ENCODE measurements at places on chromosomes 3 and 15.

GRCh38 chr3:177750436-177750835, 553.2 kb upstream of the TBL1XR1 start:
- DNase-seq, result no peak

DNA sequence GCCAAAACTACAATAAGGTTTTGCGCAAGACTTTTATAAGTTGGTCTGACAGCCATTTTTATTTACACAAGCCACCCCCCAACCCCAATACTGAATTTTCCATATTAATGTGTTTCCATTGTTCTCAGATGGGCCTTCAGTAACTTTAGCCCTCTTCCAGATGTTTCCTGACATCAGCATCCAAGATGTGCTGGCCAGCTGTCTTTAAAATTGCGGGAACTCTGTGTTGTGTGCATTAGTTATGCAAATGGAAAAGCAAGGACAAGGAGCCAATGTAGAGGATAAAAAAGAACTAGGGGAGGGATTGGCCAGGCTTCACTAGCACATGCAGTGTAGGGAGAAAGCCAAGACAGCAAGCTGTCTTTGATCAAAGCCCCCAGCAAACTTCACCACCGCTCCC, 45.4 kb downstream of the COMMD2 start:
- DNase-seq, result no peak

DNA sequence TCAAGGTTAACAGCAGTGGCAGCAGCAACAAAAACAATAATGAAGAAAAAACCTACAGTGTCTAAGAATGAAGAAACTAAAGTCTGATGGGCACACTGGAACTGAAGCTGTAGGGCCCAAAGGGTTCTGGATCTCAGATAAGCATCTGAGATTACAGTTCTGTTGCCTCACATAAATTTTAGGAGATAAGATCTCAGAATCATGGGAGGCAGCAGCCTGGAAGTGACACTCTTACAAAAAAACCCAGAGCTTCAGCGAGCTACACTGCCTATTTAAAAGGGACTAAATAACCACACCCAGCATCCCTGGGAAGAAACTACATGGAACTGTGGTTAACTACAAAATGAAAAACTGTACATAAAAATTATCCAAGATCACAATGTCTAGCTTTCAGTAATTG, 61.2 kb downstream of the PLD1 start:
- no peak for DNase-seq

DNA sequence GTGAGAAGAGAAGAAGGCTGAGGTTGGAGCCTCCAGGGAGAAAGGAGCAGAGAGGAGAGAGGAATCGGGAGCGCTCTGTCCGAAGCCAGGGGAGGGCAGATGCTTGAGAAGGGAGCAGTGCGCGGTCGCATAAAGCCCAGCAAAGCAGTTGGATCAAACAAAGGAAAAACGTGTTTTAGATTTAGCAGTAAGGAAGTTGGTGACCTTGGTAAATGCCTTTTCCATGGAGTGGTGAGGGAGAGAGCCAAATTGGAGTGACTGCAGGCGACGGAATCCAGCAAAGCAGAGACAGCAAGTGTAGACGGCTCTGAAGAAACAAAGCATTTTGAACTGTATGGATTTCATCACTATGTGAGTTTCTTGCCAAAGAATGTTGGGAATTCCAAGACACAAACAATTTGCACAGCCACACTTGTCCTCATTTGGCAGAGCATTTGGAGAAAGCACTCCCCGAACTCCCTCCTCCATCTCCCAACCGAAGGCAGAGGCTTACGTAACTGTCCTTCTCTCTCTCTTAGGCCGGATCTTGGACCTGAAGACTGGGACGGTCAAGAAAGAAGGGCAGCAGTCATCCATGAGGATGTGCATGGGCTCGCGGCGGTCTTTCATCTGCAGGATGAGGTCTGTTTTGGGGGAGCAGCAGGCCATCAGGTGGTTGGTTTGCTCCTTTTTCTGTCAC, 103.6 kb downstream of the ARNT2 start:
- DNase-seq, result peak; percentile 48

DNA sequence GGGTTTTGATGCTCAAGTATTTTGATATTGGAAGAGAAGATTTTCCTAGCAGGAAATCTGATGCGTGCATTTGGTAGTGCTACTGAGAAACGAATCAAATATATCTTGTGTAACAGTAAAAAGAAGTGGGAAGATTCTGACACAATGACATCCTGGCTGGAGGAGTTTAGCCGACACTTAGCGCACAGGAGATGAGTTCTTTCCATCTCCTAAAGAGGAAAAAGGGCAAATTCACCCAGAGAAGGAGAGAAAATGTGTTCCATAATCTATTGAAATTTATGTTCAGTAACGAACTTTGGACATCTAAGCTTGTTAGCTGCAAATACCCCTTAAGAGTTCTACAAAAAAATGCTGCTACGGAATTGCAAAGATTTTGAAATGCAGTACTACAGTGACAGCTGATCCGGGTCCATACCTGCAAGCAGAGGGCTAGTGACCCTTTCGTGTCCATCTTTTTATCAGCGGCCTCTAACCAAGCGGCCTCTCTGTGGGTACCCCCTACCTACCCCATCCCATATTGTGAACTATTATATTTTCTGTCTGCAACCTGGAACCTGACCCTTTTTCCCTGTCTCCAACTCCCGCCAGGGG, 971 bp downstream of the CPOX start:
- DNase-seq, result no peak

GRCh38 chr3:141644931-141645330, 93.2 kb upstream of the RNF7 start:
- DNase-seq, result peak; percentile 77
